ENCODE measurements at places on chromosomes 7 and 10.

DNA sequence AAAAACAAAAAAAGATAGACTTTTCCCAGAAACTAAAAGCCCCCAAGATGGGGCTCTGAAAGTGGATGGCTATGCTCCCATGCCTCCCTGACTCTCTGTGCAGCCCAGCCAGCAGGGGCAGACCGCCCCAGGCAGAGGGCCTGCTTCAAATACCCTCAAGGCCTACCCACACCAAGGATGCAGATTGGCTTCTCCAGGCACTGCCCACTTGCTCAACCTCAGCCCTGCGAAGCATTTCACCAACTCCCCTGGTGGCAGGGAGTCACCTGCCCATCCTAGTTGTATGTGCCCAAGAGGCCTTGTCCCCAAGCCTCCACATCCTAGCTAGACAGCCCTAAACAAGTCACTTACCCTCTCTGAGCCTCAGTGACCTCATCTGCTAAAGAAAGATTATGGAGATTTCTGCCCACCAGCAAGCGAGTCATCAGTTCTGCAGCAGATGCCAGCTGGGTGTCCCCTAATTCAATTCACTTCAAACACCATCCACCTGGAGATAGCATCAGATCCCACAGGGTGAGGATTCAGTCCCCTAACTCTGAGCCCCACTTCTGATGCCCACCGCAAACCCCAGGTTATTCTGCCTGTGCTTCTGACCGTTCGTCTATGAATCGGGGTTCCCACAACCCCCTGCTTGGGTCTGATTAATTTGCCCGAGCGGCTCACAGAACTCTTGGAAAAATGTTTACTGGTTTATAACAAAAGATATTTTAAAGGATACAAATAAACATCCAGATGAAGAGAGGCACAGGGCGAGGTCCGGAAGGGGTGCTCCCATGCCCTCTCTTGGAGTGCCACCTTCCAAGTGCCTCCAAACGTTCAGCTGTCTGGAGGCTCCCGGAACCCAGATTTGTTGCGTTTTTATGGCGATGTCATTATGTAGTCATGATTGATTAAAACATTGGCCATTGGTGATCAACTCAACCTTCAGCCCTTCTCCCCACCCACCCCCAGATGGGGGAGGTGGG is 18.6 kb upstream of the ZMIZ1 start:
- DNase-seq: no peak

GRCh38 chr7:15836041-15836440 is 149.6 kb upstream of the MEOX2 start:
- no peak for DNase-seq

DNA sequence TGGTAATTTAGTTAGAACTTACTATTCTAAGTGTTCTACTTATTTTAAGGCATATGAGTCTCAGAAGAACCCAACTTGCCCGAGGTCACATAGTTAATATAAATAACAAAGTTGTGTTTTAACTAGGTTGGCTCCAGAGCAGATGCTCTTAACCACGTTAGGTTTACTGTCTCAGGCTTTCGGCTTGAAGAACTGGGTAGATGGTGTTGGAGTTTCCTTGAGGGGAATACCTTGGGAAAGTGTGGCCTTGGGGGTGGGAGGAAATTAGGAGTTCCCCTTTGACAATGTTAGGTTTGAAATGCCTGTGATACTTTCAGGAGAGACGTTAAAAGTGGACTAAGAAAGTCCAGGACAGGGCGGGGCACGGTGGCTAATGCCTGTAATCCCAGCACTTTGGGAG is 9.6 kb downstream of the ZNF398 start:
- no peak for DNase-seq

DNA sequence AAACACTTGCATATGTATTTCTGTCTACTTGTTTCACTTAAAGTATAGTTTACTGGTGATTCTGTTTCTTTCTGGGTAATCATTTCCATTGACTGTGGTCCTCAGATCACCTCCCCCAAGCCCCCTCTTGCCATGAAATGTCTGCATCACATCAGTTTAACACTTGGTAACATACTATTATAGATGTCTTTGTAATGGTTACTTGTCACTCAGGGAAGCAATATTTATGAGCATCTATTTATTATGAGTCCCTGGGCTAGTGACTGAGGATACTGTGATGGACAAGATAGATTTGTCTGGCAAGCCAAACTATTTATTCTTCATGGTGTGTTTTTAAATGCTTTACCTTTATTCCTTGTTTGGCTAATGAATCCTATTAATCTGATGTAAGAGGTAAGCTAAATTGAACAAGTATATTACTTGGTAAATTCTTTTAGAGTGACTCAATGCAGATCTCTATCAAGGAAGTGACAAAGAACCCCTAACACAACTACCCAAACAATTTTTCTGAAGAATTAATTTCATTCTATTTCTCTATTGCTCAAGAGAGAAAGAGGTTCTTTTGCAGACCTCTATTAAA is 270.9 kb downstream of the RELN start:
- DNase-seq: no peak

DNA sequence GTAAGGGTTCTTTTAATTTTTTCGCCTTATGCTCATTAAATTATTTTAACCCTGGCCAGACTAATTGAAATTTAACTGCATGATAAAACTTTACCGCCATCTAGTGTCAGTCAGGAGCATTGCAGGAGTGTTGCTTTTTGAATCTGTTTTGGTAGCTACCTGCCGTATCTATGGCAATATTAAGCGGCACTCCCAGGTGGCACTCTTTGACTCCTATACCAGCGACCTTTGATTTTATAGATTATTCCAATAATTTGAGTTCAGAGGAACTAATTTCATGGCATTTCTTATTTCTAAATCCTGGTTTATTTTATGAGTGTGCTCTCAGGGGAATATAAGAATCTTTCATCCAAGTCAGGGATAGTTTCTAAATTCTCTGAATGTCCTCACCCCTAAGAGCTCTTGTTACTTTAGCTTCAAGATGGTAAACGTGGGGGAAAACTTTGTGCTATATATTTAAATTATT is 198.9 kb downstream of the REEP3 start:
- peak; percentile 79 for DNase-seq

DNA sequence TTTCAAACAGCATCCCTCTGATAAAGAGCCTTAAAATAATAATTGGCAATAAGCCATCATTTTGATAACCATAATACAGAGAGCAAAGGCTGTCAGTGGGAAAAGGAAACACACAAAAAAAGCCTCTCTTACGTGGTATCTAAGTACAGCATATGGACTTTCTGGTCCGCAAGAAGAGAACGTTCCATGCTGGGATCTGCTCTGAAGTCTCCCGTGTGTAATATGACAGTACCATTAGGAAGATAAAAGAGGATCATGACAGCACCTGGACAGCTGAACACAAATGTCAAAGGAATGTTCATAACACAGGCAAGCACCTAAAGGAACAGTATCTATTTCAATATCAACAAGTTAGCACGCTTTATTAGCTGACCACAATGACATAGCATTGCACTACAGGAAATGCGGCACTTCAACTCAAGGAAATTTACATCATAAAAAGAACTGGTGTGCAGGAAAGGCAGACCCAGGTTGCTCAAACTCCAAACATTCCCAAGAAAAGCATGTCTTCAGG is 9.9 kb downstream of the DCLRE1A start:
- DNase-seq: no peak

GRCh38 chr7:63073286-63073685 is 925.4 kb upstream of the ZNF722 start:
- DNase-seq: no peak

GRCh38 chr7:99386584-99387238 is 12.2 kb downstream of the ARPC1B start:
- peak; percentile 49 for DNase-seq

- DNase-seq: no peak
These were observed 8.0 kb downstream of the VSIR start for GRCh38 chr10:71765176-71765904.

GRCh38 chr10:25666276-25666675 is 267.8 kb upstream of the MYO3A start:
- DNase-seq: no peak

- no peak for DNase-seq
These were observed 28.4 kb upstream of the ZNF273 start for GRCh38 chr7:64874562-64875250.

GRCh38 chr10:62805231-62806099 is 945 bp downstream of the ADO start:
- DNase-seq: peak; percentile 16

DNA sequence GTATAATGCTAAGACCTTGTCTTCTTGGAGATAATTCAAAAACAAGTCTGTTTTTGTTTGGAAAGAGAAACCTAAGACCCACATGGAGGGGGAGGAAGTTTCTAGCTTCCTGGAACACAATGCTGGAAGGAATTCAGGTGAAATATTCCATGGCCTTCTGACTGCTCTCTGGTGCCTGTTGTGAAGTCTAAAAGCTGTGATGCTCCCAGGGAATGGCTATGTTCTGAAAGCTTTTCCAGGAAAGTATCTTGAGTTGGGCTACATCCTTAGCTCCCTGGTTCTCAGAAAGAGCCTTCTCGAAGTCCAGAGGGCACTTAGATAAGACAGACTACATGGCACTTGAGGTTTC is 12.5 kb upstream of the PFKP start:
- DNase-seq: peak; percentile 11

DNA sequence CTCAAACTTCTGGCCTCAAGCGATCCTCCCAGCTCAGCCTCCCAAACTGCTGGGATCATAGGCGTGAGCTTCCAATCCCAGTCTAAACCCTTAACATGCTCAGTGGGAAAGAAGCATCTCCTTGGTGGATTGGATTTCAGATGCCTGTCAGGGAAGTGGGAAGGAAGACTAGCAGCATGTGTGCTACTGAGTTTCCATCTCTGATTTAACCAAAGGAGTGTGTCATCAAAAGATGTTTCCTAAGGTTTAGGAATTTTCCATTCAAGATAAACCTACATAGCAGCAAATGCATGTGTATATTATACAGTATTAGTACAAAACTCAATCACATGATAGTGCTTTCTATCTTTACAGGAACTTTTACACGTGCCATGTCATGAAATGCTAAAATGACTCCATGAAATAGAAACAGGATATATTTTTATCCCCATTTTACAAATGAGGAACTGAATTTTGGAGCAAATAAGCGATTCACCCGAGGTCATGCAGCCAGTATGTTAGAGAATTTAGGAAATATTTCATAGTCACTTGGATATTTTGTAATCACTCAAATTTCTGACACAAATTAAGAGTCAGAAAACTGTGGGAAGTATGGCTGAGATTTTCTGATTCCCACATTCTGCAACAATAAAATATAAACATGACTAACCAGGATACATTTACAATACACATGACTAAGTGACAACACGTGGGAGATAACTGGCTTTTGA is 11.4 kb upstream of the TMEM26 start:
- no peak for DNase-seq

DNA sequence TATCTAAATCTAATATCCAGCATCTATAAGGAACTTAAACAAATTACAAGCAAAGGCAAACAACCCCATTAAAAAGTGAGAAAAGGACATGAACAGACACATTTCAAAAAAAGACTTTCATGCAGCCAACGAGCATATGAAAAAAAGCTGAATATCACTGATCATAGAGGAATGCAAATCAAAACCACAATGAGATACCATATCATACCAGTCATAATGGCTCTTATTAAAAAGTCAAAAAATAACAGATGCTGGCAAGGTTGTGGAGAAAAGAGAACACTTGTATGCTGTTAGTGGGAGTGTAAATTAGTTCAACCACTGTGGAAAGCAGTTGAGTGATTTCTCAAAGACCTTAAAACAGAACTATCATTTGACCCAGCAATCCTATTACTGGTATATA is 334.4 kb upstream of the CACNA2D1 start:
- DNase-seq: no peak

- no peak for DNase-seq
These were observed 23.3 kb downstream of the CALML3 start for GRCh38 chr10:5547931-5548660.

DNA sequence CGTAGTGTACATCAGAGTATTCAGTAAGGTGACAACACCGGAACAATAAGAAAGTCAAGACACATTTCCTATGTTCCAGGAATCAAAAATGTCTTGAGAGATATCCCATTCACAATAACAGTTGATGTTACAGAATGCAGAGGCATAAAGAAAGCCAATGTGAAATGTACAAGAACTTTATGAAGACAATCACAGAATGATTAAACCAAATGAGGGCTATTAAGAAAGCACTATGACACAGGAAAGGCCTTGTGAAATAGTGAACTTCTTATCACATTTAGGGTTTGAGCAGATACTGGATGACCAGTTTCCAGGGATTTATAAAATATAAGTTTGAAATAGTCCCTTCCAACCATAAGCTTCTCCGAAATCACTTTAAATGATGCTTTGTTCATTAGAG is 52.7 kb downstream of the VWDE start:
- no peak for DNase-seq

DNA sequence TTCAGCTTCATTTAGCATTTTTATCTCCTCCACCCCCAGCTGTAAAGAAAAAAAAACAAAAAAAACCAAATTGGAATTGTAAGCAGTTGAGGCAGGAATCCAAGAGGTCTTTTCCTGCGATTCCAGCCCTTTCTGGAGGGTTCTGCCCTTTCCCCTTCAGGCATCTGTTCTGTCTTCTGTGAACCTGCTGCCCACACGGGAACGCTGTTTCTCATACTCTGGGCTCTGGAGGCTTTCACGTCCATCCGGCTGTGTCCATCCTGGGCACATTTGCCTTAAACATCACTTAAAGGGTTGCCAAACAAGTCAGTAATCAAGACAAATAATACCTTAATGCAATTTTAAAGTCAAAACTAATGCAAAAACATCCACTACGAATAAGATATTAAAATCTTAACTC is 302.8 kb upstream of the PITRM1 start:
- DNase-seq: no peak

DNA sequence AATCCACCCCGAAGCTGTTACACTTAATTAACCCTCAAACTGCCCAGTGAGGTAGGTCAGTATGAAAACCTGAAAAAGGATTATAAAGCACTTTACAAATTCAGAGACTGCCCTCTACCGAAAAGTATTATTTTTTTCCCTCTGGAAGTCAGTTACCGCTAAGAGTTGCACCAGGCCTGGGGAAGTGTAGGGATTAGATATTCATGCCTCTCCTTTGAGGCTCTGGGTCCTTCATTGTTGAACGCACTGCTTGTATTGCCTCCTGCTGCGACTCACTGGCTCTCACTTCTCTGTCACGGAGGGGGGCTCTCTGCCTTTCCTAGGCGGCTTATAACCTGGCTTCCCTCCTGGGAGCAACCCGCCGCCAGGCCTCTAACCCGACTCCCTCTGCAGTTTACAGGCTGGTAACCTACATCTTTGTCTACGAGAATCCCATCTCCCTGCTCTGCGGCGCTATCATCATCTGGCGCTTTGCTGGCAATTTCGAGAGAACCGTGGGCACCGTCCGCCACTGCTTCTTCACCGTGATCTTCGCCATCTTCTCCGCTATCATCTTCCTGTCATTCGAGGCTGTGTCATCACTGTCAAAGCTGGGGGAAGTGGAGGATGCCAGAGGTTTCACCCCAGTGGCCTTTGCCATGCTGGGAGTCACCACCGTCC is 2.7 kb downstream of the RHBDD2 start:
- DNase-seq: no peak

GRCh38 chr10:62147425-62147824 is 121.2 kb downstream of the RTKN2 start:
- DNase-seq: no peak

- no peak for DNase-seq
These were observed 12.4 kb downstream of the UBE2H start for GRCh38 chr7:129940329-129940728.
